ENCODE measurements at places on chromosomes 6 and 20.

DNA sequence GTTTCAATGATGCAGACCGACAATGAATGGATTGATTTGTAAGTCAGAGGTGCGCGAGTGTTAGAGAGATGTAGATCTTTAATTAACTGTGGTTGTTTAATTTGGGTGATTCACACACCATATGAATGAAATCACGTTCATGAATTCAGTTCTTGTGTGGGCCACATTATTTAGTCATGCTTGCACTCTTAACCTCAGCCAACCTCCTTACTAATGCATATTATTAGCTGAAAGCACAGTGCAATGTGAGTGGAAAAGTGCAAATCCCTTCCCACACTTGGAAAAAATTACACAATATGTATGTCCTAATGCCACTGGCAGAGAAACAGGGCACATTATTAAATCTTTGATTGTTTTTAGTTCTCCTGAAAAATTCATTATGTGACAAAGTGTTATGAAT lies 512.5 kb downstream of the BCKDHB start:
- no peak for DNase-seq

DNA sequence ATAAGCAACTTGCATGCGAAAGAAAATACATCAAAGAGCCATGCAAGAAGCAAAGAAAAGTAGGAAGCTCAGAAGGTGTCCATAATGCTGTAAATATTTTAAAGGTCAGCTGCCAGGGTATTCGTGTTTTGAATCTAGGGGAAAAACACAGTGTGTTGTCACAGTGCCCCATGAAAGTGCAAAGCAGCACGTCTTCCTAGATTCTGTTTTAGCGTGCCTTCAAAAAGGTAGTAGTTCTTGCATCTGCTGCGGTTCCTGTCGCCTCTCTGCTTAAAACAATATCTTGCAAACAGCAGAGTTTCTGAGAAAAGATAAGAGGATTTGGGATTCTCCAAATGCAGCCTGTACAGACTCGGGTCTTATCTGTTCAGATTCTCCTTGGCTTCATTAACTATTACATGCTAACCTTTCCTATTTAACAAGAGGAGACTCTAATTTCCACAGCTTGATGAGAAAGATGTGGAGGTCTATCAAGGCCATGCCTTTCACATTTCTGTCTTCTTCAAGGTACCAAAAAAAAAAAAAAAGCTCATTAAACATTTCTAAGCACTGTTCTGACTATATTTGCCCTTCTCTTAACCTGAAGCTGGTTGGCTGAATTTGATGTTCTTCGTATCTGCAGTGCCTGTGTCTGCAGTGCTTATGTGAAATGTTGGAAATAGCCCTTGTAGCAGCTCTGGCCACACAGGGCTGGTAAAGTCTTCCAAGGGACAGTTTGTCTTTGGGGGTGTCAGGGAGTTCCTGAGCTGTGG lies 297.5 kb downstream of the ADGB start:
- DNase-seq = no peak

GRCh38 chr20:42429761-42430458 lies 759.8 kb downstream of the PTPRT start:
- no peak for DNase-seq

GRCh38 chr6:64266351-64266821 lies 630.8 kb downstream of the PHF3 start:
- DNase-seq = no peak

DNA sequence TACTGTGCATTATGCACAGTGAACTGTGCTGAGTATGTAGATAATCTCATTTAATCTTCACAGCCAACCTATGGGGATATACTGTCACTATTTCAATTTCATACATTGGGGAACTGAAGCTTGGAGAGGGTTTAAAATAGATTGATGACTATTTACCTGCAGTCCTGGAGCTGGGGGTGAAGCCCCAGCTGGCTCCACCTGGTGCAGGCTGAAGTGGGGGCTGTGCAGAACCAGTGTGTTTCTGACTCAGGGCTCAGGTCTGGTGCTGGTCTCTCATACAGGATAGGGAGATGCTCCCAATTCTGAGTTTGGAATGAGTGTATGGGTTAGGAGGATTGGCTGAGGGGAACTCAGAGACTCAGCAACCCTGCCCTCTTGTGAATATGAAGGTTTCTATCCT lies 176.1 kb upstream of the CEP162 start:
- DNase-seq = no peak

DNA sequence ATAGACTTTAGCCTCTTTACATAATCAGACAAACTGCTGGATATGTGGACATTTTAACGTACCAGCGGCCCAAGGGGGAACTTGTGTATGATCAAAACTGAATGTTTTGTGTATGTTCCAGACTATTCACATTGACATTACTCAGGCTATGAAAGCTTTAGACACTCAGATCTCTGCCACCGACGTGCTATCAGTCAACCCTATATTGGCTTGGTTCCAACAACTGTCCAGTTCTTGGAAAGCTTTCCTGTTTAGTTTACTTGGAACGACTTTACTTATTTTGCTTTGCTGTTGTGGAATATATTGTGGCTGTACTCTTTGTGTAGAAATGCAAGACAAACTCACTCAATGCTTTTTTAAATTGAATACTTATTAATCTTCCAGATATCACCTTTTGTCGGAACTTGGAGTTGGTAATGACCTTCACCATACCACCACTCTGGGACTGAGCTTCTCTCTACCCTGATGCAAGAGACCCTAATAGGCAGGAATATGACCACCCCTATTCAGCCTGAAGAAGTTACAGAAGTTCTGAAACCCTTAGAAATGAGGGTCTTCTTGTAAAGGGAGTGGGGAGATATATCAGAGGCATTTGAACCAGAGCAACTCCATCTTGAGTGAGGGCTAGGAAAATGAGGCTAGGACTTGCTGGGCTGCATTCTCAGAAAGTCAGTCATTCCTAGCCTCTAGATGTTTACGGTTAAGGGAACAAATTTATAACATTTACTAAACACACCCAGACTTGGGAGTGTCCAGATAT lies 49.0 kb upstream of the PAX1 start:
- DNase-seq = no peak

- DNase-seq = peak; percentile 63
These were observed 143.8 kb downstream of the LPA start for GRCh38 chr6:160520043-160520904.

DNA sequence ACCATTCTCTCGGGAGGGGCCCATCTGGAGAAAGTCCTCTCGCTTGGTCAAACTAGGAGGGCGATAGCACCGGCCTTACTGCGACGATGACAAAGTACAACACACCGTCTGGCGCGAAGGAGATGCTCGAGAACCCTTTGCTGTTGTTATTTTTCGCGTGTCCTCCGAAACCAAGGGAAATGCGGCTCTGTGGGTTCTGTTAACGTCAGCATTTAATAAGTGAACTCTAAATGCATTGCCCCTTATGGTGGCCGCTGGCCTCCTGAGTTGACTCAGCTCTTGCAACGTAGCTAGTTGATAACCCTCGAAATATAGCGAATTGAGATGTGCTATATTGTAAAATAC lies 577 bp upstream of the SCAND1 start:
- no peak for DNase-seq

DNA sequence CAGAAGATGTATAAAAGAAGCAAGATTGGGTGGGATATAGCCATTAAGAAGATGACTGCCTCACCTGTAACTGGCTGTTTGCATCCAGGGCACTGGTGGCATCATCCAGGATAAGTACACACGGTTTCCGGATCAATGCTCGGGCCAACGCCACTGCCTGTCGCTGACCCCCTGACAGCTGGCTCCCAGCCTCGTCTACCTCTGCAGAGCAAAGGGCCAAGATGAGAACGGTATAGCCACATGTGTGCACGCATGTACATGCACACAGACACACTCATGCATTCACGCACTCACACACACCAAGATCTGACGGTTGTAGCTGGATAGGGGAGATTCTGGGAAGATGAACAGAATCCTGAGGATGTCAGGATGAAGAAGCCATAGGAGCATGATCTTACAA lies 3.2 kb upstream of the PSMB8 start:
- DNase-seq = no peak

- peak; percentile 29 for DNase-seq
These were observed 38.0 kb downstream of the TMEM170B start for GRCh38 chr6:11575408-11576033.

GRCh38 chr6:107539849-107540464 lies 50.0 kb downstream of the SOBP start:
- no peak for DNase-seq

DNA sequence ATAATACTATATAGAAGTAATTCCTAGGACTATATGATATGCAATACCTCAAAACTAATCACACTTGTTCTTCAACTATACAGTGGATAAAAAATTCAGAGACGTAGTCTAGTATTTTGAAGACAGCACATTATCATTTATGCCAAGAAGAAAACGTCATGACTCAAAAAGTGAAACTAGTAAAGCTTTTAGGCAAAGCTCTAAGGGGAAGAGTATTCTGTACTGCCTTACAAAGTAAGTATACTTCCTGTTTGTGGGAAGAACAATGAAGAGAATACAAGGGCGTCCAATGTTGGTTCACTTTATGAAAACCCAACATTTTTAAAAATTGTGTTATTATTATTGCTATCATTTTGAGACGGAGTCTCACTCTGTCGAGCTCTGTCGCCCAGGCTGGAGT lies 27.9 kb downstream of the LOC128125822 start:
- DNase-seq = no peak

- DNase-seq = no peak
These were observed 20.3 kb upstream of the ABT1 start for GRCh38 chr6:26576407-26576843.
